ENCODE measurements at places on chromosomes 4 and X. TPM values are rescaled to one million over a fixed set of nuclear protein-coding genes. Genes with fewer than 3 reads are reported as not detected.

GATA1 gene
- total RNA-seq: not detected

RASGEF1B gene
- total RNA-seq: not detected

ABLIM2 gene
- total RNA-seq: not detected

ITIH6 gene
- total RNA-seq: not detected
